Fibroblast of skin of scalp (primary cell): ENCODE measurements at places on chromosomes 2 and 18.
A peak's percentile ranks its signal among the peaks of the same experiment; 100 is the strongest.

GRCh38 chr2:97754690-97755346, 41.4 kb downstream of the ZAP70 start:
- DNase-seq, result no peak

- DNase-seq, result no peak
Observed at GRCh38 chr2:169185711-169186110, 116.3 kb downstream of the DHRS9 start.

DNA sequence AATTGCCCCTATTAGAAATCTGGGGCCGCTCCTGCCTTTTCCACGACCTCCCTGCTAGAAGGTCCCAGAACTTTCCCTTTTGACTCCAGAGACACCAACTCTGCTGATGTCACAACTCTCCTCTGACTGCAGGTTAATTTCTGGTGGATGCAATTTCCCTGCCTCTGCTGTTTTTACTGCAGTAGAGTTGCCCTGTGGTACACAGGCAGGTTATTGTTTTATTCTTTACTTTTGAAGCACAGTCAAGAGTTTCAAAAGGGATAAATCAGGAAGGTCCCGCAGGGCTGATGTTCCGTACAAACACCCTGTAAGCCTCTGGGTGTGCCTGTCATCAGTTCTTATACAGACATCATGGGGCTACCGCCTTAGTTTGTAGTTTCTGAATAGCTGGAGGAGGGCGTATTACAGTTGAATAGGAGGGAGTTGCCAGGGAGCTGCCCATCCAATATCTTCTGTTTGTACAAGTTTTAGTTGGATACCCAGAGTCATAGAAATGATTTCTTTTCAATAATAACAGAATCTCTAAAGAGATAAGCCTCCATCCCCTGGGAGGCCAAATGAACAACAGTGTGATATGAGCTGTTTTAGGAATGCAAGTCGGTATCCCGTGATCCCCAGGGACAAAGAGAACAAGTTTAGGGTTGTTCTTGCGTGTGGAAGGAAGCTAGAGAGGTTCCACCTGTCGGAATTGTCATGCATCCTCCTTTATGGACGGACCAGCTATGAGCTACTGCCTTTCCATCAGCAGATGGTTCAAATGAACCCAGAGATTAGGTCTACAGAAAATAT, 108.4 kb upstream of the COPS8 start:
- DNase-seq, result no peak

GRCh38 chr18:26089293-26090129, 902 bp downstream of the SS18 start:
- peak; percentile 38 for DNase-seq

DNA sequence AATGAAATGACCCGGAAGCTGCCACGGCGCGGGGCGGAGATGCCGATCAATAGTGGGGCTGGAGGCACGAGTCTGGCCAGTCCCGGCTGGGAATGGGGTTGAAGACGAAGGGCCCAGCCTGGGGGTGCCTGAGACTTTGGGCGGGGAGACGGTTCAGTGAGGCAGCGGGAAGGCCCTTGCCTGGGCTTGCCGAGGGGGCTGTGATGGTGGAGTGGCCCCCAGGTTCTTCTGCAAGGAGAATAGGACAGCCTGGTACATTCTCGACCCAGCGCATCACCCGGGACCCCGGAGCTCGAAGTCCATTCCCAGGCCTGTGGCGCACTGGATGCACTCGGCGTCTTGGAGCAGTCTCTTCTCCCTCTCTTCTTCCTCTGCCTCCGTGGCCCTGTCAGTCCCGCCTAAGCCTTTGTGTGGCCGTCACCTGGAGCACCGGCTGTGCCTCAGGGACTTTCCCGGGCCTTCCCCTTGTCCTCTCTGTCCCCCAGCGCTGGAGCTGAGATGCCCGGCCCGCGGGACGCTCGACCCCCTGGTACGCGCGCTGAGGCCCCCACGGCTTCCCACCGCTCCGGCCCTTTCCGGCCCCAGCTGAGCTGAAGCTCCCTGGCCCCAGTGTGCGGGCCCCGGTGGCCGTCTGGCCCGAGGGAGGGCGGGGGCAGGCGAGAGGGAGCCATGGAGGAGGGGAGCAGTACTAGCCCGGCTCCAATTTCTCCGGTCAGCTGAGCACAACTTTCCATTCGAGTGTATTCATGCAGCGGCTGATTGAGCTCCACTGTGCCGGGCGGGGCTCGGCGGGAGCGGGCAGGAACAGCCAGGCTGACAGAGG, 8.0 kb downstream of the SIX3 start:
- DNase-seq, result peak; percentile 32

- no peak for DNase-seq
Observed at GRCh38 chr2:76157531-76157930, 446.8 kb upstream of the GCFC2 start.

DNA sequence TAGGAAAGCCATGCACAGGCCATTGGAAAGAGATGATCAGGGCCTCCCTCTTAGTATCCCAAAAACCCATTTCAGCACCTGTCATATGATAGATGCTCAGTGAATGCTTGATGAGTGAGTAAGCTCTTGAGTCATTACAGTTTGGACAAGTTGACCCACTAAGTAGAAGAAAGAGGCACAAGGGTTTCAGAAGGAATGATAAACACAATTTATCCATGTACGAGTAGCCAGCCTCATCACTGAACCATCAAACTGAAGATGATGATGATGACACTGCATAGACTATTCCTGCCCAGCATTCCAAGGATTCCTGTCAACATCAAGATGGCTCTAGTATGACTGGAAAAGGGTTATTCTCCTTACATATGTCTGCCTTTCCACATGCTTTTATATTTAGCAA, 596.0 kb downstream of the BCL11A start:
- peak; percentile 82 for DNase-seq

- DNase-seq, result no peak
Observed at GRCh38 chr2:141497272-141497671, 633.5 kb downstream of the LRP1B start.

DNA sequence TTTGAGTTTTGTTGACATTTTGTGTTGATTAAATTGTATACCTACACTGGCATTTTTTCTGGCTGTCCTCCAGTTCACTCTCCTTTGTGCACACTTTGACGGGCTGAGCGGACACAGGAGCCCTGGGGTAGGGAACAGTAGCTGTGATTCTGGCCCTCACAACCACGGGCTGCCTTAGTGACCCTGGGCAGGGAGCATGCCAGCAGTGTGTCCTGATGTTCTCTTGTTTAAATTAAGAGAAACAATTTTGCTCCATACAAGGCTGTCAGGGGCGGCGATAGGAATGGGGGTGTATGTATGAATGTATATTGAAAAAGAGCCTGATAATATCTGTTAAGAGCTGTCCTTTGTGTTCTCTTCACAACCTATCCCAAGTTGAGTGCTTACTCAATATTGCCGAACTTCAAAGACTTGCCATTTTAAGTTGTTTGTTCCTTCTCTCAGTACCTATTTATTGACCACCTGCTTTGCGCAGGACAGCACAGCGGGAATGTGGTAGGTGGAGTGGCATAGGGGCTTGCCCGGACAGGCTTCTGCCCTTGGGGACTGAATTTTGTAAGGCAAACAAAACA, 103.7 kb upstream of the EML6 start:
- DNase-seq, result no peak

DNA sequence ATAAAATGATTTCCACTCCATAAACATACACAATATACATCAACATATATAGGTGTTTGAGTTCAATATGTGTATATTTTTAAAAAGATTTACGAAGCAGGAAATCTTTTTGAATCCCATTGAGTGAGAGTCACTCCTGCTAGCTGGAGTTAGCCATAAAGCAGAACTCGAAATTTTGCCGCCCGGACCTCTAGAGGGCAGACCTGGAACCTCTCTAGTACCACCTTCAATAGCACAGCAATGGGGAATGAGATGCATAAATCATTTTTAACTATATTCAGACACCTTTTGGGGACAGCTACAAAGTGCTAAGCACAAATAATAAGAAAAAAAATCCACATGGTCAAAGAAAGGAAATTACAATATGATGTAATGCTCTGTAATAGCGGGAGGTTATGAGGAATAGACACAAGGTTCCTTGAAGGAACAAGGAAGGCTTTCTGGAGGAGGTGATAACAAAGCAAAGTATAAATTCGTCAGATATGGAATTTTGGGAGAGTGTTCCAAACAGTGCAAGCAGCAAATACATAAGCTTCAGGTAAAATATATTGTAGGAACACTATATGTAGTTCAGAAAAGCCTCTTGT, 533.4 kb downstream of the ERBB4 start:
- DNase-seq, result peak; percentile 39

DNA sequence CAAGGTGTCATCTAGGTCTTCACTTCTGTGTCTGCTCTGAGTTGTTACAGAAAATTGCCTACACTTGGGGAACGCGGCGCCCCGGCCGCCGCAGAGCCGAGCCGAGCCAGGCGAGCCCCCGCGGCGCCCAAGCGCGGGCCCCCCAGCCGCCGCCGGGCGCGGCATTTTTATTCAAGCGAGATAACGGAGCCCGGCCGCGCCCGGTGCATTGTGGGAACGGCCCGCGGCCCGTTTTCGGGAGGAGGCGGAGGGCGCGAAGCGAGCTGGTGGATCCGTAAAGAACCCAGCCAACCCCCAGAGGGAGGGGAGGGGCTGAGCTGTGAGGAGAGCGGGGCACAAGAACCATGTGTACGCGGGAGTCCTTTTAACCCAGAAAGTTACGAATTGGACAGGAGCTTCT, 191.8 kb downstream of the FTCDNL1 start:
- peak; percentile 53 for DNase-seq

- DNase-seq, result no peak
Observed at GRCh38 chr2:237154884-237155851, 69.5 kb downstream of the COPS8 start.

GRCh38 chr2:162731917-162732804, 106.4 kb downstream of the KCNH7 start:
- no peak for DNase-seq

- DNase-seq, result no peak
Observed at GRCh38 chr18:577643-578375, 2.4 kb upstream of the CETN1 start.

DNA sequence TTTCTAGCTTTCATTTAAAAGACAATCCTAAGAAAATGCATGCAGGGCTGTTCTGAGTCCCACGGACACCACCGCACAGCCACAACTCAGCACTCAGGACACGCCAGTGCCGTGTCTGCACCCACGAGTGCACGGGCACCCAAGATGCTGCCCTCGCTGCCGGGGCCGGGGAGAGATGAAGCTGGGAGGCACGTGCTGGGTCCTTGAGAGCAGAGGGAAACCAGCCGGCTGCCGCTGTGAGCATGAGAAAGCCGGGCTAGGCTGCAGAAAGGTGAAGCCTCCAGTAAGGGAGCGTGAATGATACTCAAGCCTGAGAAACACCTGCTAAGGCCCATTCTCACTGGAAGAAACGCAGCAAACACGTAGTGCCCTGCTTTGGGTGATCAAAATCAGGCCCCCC, 4.8 kb downstream of the COPS9 start:
- no peak for DNase-seq

DNA sequence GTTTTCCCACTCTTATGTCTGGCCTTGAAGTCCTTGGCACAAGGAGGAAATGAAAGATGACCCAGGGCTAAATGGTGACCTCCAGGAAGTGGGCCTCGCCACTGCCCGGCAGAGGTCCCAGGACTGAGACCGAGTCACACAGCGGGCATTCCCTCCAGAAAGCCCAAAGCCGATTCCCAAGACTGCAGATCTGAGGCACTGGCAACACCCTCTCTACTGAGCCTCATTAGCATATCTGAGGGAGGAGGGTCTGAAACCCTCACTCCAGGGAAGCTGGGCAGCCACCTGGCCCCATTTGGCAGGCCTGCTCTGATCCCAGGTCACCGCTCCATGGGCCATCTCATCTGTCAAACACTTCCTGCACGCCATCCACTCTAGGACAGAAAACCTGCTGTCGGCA, 29.1 kb downstream of the FAM178B start:
- DNase-seq, result no peak

GRCh38 chr2:20614201-20615067, 36.5 kb downstream of the HS1BP3 start:
- peak; percentile 62 for DNase-seq

DNA sequence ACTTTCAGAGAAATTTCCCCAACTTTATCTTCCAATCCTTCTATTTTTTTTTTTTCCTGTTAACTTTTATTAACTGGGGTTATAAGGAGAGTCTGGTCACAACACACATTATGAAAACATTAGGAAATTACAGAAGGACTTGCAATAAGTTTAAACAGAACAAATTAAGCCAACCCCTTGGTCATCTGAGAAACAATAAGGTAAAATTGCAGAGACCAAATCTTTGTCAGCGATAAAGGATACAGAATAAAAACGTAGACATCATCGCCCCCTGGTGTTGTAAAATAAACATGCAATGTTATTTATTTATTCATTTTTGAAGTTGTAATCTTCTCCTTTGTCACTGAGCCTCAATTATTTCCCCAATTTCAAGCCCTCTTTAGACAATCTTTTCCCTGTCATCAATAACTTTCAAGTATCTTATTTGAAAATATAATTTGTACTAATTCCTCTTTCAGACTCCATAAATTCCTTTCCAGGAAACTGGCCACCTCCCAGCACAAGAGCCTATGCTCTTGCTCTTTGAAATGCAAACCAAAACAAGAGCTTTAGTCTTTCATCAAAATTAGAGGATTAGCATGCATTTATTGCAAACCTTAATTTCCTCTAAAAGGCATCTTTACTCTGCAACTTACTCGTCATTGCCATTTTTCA, 19.5 kb downstream of the G6PC2 start:
- DNase-seq, result peak; percentile 32

DNA sequence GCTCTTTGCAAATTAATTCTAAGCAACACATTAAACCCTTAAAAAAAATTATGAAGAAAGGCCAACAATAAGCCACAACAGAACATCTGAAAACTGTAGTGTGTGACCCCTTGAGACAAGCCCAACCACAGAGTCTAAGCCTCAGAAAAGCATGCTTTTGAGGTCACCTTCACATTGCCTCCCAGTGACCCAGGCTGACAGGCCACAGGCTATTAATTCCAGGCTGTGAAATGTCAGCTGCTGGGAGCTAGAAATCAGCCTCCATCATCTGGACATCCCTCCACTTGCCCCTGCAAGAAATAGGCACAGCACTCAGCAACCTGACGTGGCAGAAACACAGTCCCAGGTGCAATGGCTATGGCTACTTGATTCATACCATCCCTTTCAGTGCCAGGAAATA, 179.4 kb upstream of the ZFP36L2 start:
- peak; percentile 14 for DNase-seq

DNA sequence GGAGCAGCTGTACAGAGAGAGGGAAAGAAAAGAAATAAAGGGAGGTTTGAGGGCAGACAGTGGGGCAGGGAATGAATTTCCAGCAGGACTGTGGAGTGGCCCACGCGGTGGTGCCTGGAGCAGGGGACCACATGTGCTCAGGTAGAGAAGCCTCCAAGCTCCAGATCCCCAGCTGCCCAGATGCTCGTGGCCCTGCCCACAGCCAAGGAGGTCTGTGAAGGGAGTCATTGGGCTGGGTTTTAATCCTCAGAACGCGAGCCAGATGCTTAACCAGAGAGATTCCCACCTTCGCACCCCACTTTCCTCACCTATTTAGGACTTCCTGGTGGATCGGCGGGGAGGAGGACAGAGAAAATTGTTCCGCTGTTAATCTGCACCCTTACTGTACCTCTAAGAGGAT, 369.4 kb downstream of the PARD3B start:
- DNase-seq, result no peak

DNA sequence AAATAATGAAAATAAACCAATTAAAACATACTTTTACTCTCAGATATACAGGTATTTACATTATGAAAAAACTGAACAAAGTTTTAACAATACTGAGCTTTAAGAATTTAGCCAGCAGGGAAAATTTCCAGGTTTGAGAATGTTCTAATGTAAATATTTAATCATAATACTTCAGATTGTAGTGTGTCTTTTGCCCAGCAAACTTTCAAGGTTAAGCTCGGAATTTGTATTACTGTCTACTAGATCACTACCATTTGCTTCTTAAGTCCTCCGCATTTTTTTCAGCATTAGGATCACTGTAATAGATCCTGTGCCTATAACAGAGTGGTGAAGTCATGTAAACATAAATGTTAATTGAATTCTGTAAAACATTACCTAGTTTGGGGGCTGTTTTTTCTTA, 52.7 kb downstream of the CFAP210 start:
- DNase-seq, result no peak
